ENCODE measurements at places on chromosomes 1 and 21.

DNA sequence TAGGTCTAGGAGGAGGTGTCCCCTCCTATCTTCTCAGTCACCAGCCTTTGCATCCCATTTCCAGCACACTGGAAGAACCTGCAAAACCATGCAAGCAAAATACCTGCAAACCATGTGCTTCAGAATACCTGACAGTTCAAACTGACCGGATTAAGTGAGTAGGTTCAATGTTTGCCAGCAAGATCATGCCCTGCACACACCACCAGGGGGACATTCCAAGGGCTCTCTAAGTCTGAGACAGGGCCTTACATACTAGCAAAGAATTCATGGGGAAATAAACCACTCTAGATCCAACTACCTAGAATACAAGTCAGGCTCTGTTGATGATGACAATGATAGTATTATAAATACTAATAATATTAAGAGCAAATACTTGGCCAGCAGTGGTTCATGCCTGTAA lies 27.6 kb downstream of the INPP5B start:
- H3K27me3 ChIP-seq, result no peaks in the 10 kb centered on the region
- no peak overlapping the region for H3K27ac ChIP-seq

DNA sequence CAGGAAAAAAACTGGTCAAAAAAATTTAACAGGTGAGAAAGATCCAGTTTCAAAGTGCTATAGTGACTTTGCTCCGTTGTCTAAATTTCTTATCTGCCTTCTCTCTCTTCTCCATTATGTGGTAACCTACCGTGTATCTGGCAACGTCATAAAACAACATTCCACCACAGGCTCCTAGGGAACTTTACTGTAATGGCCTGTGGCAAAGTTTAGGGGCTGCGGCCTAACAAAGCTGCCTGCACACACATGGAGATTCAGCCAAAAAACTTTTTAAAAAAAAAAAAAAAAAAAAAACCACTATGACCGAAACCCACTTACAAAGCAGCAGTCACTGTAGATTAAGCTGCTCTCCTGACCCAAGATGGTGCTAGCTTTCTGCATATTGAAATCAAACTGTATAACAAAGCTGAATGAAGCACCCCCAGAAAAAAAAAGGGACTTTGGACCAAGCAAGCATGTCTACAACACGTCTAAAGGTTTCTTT lies 202.6 kb downstream of the SLC45A1 start:
- no peak overlapping the region for H3K4me3 ChIP-seq
- no peaks in the 10 kb centered on the region for H3K27me3 ChIP-seq
- DNase-seq, result no peak
- peaks cover 22% of the 10 kb centered on the region for H3K36me3 ChIP-seq

DNA sequence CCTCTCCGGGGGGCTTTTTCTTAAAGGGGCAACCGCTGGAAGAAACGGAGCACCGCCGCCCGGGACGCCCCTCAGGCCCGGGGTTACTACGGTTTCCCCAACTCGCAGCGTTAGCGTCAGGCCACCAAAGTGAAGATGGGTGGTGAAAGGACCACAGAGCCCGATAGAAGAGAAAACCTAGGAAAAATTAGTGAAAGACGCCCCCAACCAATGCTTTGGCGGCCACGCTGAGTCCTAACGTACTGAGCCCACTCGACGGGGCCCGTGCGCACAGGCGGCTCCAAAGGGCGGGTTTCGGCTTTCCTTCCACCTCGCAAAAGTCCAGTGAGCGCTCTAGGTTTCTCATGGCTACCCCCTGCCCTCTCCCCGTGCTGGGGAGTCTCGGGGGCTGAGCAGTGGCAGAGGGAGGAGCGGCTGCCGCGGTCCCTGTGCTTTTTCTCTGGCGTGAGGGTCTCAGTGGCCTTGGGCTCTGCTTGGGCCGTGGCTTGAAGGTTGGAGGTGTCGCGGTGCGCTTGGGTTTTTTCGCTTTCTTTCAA lies 12.2 kb upstream of the SPEN start:
- peaks cover 33% of the 10 kb centered on the region for H3K4me1 ChIP-seq
- peak overlapping the region; percentile 91 for H3K4me3 ChIP-seq
- H3K27ac ChIP-seq, result peak overlapping the region; percentile 98
- peaks cover 17% of the 10 kb centered on the region for H3K36me3 ChIP-seq
- no peak for DNase-seq

DNA sequence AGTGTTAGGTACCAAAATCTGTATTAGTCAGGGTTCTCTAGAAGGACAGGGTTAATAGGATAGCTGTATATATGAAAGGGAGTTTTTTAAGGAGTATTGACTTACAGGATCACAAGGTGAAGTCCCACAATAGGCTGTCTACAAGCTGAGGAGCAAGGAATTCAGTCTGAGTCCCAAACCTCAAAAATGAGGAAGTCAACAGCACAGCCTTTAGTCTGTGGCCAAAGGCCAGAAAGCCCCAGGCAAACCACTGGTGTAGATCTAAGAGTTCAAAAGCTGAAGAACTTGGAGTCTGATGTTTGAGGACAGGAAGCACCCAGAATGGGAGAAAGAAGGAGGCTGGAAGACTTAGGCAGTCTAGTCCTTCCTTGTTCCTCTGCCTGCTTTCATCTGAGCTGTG lies 487.5 kb upstream of the CHRM3 start:
- DNase-seq, result no peak
- no peaks in the 10 kb centered on the region for H3K36me3 ChIP-seq
- no peak overlapping the region for H3K4me3 ChIP-seq
- no peaks in the 10 kb centered on the region for H3K4me1 ChIP-seq
- no peaks in the 10 kb centered on the region for H3K27me3 ChIP-seq

GRCh38 chr1:33036051-33036525 lies 595 bp downstream of the AK2 start:
- H3K4me3 ChIP-seq, result peak overlapping the region; percentile 97
- DNase-seq, result no peak
- peaks cover 46% of the 10 kb centered on the region for H3K4me1 ChIP-seq
- H3K27me3 ChIP-seq, result no peaks in the 10 kb centered on the region
- H3K36me3 ChIP-seq, result peaks cover 54% of the 10 kb centered on the region

DNA sequence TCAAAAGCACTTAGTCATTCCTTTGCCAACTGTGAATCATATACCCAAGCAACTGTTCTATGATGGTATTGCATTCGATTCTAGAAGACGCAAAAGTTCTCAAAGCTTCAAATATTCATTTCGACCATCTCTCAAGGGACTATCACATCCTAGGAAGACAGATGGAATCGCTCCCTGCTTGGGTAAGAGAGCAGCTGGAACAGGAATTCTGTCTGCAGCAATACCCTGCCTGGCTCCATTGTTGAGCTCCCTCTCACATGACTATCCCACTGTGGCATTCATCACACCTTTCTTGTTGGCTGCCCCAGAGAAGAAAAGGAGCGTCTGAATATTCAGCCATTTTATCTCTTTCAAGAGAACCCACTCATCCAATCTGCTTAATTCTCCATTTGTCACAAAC lies 397.7 kb downstream of the NTNG1 start:
- H3K27ac ChIP-seq, result no peak overlapping the region
- no peak overlapping the region for H3K4me3 ChIP-seq
- DNase-seq, result no peak

DNA sequence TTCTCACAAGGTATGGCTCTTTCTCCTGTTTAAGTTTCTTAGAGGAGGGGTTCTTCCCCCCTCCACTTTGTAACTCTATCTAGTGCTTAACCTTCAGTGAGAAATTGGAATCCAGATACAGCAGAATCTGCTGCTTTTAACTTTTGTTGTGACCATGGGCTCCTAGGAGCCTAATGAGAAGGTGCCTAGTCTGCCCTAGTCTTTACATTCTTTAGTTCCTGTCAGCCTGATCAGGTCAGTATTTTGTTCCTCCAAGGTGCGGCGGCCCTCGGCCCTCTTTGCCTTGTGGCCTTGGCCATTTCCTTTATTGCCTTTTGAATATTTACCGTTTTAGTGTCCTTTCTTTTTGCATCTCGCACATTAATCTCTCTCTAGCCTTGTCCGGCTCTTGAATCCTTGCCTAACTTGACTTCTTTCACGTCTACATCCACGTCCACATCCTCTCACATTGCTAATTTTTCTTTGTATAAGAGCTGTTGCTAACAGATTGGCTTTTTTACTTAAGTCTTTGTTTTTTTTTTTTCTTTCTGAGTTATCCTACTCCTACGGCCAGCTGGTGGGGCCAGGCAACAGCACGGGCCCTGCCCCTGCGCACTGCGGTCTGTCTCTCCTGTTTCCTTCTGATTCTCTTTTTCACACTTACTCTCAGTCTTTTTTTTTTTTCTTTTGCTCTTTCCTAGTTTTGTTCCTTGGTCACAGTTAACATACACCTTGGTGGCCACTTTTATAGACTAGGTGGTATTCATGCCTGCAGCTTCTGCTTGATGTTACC lies 49.0 kb downstream of the SFPQ start:
- H3K4me1 ChIP-seq, result peaks cover 12% of the 10 kb centered on the region
- DNase-seq, result no peak
- no peak overlapping the region for H3K4me3 ChIP-seq
- no peaks in the 10 kb centered on the region for H3K36me3 ChIP-seq
- H3K27me3 ChIP-seq, result no peaks in the 10 kb centered on the region

DNA sequence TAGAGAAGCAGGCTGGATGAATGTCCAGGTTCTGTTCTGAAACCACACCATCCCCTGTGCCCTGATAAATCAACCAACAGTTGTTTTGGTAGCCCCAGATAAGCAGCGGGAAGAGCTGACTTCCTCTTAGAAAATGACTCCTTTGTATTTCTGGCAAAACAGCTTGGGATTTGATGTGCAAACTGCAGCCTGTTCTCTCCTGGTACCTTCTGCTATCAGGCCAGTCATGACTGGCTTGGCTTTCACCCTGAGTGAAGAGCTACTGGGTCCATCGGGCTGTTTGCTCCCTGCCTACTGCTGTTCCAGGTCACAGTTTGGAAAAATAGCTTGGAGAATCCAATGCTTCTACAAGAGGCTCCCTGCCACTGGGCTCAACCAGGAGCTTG lies 116.8 kb downstream of the DTL start:
- H3K4me1 ChIP-seq, result peaks cover 3% of the 10 kb centered on the region
- H3K36me3 ChIP-seq, result no peaks in the 10 kb centered on the region
- H3K27ac ChIP-seq, result no peak overlapping the region
